ENCODE measurements at places on chromosomes 6 and 20.

DNA sequence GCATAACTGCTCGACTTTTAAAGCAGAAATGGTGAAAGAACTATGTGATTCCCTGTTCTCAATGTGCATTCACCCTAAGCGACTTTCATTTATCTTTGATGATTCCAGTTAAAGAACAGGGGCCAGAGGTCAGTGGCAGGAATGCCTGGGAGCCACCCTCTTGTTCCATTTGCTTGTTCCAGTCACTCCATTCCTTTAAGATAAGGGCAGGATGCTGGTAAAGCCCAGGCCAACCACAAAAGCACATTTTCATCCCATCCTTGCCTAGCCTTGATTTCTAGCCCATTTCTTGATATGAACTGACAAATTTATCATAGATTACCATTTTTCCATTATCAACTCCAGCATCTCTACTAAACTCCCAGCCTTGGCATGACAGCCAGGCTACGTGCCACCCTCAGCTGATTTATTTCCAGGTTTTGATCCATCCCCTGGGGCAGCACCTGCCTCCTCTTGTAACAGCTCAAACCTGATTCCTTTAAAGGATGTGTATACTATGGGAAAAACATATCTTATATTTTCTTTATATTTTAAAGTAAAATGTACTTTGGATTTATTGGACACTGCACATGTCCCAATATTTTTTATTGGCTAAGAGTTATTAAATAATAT lies 19.2 kb downstream of the HMGN3 start:
- DNase-seq: no peak

GRCh38 chr6:167770291-167770955 lies 56.3 kb upstream of the AFDN start:
- DNase-seq: no peak

GRCh38 chr6:135871296-135871695 lies 19.8 kb downstream of the PDE7B start:
- DNase-seq: no peak

DNA sequence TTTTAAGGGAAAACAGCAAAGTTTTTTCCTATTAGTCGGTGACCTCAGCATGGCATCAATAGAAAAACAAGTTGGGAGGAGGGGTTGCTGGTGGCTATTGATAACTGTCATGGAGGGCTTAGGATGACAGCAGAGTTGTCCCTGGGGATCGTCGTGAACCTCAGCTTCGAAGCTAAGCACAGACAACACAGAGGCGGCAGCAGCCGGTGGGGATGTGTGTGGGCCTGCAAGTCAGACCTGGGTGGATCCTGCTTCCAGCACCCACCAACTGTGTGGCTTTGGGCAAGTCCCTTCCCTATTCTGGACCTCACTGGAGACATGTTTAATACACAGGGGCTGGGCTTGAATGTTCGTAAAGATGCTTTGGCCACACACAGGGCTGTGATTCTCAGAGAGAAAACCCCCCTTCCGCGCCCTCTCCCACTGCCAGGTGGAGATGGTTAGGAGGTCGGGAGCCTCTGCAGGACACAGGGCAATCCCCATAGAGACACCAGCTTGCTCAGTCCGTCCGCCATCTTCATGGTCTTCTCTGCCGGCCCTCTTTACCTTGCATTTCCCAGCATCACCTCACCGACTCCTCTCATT lies 83.1 kb upstream of the TOX2 start:
- DNase-seq: no peak

DNA sequence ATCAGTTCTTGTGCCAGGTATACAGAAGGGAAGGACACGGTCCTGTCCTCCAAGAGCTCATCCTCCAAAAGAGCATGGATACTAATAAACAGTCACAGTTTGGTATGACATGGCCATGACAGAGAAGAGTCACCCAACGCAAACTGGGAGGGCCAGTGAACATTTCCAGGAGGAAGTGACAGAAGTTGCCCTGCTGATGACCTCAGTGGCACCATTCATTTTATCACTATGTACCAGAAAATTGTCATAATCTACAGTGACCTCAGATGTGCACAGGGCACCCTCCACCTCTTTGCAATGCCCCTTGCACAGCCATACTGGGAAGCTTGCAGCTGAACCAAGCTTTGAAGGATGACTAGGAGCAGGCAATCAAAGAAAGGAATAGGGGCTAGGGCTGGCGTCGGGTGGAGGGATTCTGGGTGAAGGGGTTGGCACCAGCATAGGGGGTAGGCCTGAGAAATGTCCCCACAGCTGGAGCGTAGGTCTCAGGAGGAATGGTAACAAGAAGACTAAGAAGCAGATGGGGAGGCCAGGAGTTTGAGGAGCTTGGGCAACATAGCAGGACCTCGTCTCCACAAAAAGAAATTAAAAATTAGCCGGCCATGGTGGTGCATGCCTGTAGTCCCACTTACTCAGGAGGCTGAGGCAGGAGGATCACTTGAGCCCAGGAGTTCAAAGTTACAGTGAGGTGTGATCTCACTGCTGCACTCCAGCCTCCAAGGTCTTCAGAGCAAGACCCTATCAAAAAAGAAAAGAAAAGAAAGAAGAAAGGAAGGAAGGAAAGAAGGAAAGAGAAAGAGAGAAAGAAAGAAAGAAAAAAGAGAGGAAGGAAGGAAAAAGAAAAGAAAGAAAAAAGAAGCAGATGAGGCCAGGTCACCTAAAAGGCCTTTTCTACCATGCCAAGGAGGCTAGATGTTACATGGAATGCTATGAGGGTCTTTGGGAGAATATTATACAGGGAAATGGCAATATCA lies 65.3 kb upstream of the SNX9 start:
- DNase-seq: no peak

DNA sequence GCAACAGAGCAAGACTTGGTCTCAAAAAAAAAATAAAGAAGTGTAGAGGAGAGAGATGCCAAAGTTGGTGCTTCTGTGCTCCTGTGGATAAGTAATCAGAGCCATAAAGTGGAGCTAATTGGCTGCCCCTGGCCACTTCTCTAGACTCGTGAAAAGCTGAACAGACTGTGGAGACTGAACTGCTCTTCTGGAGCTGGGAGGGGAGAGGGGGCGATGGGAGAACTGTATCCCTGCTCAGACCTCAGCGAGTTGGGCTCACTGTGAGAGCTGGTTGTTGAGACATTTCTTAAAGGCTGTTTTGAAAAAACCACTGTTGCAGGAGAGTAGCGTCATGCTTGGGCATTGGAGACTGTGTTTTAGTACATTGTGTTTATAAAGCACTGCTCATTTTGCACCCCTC lies 125.7 kb downstream of the TCP11 start:
- no peak for DNase-seq

GRCh38 chr20:64069614-64070243 lies 6.7 kb downstream of the TCEA2 start:
- no peak for DNase-seq

All from T-helper 2 cell (primary cell).